RPMI8226 (cell line): ENCODE measurements at places on chromosomes 5 and 9.
A peak's percentile ranks its signal among the peaks of the same experiment; 100 is the strongest.

DNA sequence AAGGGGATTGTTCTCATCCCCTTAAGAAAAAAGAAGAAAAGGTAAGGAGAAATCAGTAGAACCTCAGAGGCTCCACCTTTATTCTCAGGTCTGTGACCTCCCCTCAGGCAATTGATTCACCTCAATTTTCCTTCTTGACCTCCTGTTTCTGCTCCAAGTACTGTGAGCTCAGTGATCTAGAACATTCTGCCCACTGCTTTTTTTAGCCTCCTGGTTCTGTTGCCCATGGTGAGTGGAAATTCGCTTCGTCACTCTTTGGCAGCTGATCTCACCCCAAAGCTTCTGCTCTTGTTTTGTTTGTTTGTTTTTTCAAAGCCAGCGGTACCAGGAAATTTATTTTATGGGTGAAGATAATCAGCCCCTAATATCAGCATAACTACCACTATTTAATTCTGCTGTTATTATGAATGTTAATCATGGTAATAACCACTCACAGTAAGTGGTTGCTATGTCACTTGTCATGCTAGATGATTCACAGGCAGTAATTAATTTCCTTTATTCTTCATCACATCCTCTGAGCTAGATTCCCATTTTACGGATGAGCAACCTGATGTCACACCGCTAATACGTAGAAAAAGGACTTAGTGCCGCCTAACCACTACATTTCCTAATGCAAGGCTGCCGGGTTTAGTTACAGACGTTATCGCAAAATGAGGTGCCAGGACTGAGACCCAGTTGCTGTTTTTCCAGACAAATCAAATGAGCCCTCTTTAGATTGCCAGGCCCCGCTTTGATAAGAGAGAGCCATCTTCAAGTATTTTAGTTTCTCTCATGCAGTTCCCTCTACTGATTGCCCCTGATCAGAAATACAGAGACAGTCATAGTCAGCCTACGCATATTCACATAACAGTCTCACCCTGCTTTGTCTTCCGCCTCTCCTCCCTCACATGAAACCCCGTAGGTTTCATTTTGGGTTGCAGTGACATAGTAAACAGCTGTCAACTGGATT lies 78.2 kb downstream of the CYFIP2 start:
- no peak for DNase-seq

GRCh38 chr5:115295777-115296123 lies 704 bp downstream of the CCDC112 start:
- DNase-seq: no peak

DNA sequence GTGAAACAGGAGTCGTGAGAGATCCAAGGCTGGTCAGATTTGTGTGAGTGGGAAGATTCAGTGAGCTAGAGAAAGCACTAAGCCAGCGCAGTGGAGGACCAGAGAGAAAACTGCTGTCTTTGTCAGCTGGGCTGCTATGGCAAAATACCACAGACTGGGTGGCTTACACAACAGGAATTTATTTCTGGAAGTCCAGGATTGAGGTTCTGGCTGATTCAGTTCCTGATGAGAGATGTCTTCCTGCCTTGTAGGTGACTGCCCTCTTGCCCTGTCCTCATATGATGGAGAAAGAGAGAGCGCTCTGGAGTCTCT lies 24.2 kb upstream of the ANKRD33B start:
- no peak for DNase-seq

DNA sequence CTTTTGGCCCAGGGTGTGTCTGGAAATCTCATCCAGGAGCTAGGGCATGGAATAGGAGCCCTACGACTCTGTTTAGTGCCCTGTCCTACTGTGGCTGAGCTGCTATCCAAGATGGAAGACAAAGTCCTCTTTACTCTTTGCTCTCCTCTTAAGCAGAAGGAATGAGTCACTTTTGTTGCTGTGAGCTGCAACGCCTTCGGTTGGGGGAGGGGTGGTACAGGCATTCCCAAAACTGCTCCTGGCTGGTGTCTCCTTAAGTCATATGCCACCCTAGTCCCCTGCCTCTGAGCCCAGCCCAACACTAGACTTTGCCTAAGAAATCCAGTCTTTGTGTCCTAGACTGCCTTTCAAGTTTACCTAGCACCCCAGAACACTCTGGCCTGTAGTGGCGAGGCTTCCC lies 99.9 kb downstream of the PRR16 start:
- DNase-seq: no peak

DNA sequence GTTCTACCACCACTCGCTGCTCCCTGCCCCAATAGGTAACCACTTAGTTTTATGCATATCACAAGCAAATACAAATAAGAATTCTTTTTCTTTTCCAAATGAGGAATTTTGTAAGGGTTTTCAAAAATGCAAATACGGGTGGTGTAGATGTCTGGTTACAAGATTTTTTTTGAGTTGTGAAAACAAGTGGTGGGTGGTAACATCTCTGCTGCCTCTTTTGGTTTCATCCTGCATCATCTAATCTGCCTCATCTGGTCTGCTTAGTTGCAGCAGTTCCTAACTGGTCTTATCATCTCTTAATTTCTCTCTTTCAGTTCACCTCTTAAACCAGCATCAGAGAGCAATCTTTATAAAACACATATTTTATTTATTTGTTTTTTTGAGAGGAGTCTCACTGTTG lies 5.3 kb downstream of the NFX1 start:
- no peak for DNase-seq

DNA sequence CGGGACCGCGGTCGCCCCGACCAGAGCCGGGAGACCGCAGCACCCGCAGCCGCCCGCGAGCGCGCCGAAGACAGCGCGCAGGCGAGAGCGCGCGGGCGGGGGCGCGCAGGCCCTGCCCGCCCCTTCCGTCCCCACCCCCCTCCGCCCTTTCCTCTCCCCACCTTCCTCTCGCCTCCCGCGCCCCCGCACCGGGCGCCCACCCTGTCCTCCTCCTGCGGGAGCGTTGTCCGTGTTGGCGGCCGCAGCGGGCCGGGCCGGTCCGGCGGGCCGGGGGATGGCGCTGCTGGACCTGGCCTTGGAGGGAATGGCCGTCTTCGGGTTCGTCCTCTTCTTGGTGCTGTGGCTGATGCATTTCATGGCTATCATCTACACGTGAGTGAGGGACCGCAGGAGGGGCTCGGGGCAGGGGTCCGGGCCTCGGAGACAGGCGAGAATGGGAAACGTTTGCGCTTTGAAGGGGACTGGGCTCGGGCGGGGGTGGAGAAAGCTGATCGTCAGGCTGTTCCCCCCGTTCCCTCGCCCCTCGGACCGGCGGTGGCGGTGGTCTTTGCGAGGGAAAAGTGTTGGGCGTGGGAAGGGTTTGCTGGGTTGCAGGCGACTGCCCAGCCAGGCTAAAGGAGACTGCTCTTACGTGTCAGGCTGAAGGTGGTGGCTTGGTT lies 457 bp downstream of the UGCG start:
- peak; percentile 2 for DNase-seq

- DNase-seq: no peak
Measured at GRCh38 chr5:142637871-142638270, 48.0 kb downstream of the FGF1 start.

GRCh38 chr9:99054581-99054980 lies 50.3 kb upstream of the TGFBR1 start:
- no peak for DNase-seq

DNA sequence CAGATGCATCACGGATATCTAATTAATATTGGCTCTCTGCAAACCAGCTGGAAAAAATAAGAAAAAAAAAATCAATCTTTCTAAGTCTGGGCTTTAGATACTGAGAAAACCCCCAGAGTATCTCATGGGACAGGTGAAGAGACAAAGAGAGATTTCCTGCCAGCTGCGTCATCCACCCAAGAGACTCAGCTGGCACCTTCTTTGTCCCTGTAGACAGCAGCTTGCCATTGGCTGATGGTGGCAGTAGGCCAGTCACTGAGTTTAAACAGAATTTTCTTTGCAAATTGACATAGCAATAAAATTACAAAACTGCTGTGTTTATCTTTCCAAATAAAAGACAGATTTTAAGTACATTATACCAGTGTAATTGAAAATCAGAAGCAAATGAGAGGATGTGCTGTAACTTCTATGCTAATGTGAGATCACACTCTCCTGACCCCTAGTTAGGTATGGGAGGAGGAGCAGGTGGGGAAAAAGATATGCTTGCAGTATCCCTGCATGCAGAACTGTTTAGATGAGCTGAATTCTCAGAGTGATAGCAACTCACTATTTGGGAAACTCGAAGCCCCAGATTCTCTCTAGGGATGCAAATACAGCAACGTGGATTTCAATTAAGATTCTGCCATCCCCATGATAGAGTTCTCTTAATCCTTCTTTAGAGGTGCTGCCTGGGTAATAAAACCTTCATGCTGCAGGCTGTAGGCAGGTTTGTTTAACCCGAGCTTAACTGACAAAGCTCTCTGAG lies 72.2 kb downstream of the NMUR2 start:
- DNase-seq: no peak

GRCh38 chr9:127161081-127161624 lies 38.7 kb upstream of the ANGPTL2 start:
- DNase-seq: no peak

GRCh38 chr9:136700959-136701667 lies 11.3 kb upstream of the DIPK1B start:
- DNase-seq: peak; percentile 79

- DNase-seq: no peak
Measured at GRCh38 chr9:126341902-126342301, 15.3 kb downstream of the MVB12B start.

DNA sequence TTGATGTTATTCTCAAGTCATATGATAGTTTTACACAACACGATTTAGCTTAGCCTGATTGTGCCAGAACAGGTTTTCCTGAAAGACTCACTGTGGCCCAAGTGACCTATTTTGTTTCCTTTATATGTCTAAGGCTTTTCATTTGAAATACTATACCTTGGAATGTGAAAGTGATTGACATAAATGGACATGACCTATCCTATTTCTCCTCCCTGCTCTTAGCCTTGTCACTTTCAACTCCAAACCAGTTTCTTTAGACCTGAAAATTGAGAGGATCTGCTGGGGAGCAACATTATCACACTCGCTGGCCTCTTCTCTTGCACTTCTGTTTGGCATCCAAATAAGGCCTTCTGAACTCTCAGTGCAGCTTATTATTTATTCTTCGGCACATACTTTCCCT lies 496.8 kb downstream of the MAT2B start:
- no peak for DNase-seq

GRCh38 chr9:120490888-120491595 lies 88.9 kb downstream of the CDK5RAP2 start:
- DNase-seq: no peak

DNA sequence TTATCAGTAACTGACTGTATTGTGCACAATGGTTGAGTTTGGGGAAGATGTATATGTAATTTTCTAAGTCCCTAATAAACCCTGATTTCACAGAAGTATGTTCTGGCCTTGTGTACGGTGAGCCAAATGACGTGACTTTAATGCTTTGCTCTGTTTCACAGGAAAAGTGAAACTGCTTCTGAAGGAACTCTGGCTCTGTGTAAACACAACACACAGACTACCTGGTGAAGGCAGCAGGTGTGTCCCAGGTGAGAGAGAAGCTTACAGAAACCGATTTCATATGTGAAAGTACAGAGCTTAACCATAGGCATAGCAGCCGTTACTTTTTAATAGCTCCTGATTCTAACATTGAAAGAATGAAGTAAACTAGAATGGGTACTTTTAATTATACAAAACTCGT lies 31.9 kb downstream of the ICE1 start:
- DNase-seq: no peak

DNA sequence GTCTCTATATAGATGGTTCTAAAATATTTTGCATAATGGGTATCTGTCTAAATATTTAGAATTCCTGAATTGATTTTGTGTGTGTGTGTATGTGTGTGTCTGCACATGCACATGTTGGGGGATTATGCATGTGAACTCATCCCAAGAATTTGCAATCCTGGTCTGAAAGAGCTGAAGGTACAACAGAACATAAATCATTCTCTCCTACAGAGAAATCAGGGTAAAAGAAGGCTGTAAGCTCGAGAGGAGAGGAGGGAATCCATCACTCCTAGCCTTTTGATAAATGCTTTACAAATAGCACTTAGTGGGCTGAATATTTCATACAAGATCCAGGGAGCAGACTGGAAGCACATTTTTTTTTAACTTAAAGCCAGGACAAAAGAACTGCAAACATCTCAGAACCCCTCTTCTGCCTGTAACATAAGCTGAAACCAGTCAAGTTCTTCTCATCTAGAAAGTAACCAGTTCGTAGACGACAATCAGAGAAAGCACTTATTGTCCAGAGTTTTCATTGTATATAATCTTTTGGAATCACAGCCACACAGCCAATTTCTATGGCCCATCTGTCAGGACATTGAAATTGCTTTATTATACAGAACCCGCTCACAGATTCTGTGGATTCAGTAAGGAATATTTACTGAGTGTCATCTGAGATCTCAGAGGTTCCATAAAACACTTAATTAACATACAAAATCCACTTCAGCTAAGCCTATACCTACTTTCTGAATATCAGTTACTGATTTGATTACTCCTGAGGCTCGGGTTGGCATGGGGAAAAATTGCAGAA lies 541.4 kb upstream of the ZNF462 start:
- no peak for DNase-seq

- no peak for DNase-seq
Measured at GRCh38 chr5:122030251-122030650, 47.8 kb downstream of the LOX start.

DNA sequence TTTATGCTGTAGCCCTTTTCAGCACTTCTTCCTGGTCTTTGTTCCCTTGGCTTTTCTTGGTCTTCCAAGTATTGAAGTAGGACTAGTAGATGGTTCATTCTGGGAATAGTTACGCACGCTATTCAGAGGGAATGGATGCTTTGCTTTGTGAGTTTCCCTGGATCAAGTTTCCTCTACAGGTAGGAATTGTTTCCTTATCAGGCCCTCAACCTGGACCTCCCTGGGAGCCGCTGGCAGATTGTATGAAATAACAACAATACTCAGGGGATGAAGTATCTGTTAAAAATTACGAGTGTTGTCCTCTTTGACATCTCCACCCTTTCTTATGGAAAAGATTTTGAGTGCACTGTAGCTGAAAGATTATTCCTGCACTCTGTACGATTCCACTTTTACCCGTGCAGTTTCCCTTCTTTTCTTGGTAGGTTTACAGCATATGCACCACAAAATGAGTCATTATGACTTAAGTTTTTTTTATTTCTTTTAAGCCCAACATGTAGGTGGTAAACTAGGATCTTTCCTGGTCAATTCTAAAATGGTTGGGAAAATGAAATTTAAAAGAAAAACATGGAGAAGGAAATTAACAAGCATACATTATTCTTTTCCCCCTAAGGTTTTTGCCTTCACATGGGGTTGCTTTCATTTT lies 57.9 kb downstream of the ARHGAP26 start:
- no peak for DNase-seq

GRCh38 chr9:133147412-133148198 lies 16.1 kb downstream of the GBGT1 start:
- peak; percentile 88 for DNase-seq

GRCh38 chr9:13292782-13293181 lies 13.3 kb upstream of the MPDZ start:
- DNase-seq: no peak

GRCh38 chr9:97711223-97711626 lies 14.1 kb upstream of the XPA start:
- DNase-seq: no peak

GRCh38 chr9:109232449-109233237 lies 65.6 kb upstream of the FRRS1L start:
- DNase-seq: no peak

DNA sequence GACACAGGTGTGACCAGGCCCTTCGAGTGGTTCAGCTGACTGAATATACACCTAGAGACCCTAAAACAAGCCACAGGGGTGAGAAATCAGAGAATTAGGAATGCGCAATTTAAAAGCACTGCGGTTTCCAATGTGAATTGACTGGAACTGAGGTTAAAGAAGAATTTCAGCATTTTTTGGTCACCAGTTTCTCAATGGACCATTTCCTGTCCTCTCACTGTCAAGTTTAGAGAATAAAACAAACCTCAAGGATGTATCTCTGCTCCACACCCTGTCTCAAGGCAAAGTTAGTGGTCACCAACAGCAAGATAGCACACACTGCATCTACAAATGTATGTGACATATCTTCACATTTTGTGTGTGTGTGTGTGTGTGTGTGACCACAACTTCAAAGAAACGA lies 143.8 kb upstream of the MAP3K1 start:
- DNase-seq: no peak
